Activated T-helper 9 cell treated with anti-CD3 and anti-CD28 coated beads, Interleukin-2, amount 50 U/mL, for 16 hours (primary cell): ENCODE measurements at places on chromosomes 7 and 10.
A peak's percentile ranks its signal among the peaks of the same experiment; 100 is the strongest.

DNA sequence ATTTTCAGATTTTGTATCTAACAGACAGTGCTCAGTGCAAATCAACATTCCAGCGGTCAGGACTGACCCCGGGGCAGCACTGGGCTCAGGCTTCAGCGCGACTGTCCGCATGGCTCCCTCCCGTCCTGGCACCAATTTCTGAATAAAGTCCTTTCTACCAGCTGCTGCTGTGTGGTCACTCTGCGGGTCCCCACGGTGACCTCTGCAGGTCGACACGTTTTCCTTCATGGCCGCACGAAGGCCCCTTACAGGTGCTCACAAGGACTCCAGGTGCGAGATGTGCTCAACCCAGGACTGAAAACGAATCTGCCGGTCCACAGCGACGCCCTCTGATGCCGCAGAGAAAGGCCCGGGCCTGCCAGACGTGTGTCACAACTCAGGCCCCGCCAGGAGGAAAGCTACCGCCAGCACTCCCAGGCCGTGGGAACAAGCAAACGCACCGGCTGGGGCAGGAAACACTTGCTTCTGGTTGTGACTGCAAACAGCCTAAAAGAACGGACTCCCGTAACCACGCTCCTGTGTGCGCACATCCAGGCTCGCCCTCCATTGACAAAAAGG, 3.7 kb upstream of the UTF1 start:
- no peak for DNase-seq

DNA sequence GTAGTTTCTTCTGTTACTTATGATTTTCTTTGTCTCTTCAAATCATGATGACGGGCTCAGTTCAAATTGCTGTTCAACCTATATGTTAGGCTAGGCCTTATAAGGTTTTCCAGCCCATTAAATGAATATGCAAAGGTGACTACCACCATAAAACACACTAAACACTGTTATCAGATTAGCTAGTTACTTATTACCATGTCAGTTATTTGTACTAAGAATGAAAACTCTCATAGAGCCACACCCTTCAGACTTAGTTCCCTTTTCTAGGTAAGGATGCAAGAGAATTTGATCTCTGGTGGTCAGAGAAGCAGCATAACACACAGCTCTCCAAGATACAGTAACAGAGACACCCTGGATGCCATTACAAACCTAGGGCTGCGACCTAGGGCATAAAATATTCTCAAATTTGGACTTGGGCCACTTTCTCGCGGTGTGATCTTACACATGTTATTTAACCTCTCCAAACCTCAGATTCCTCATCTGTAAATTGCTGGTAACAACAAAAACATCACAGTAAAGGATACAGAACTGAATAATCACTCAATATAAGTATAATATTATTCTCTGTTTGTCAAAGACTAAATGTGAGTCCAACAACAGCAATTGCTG, 35.6 kb downstream of the ANKMY2 start:
- DNase-seq, result no peak

GRCh38 chr7:37391791-37392672, 56.6 kb downstream of the ELMO1 start:
- no peak for DNase-seq

GRCh38 chr10:61841338-61841875, 60.1 kb upstream of the ARID5B start:
- DNase-seq, result no peak

DNA sequence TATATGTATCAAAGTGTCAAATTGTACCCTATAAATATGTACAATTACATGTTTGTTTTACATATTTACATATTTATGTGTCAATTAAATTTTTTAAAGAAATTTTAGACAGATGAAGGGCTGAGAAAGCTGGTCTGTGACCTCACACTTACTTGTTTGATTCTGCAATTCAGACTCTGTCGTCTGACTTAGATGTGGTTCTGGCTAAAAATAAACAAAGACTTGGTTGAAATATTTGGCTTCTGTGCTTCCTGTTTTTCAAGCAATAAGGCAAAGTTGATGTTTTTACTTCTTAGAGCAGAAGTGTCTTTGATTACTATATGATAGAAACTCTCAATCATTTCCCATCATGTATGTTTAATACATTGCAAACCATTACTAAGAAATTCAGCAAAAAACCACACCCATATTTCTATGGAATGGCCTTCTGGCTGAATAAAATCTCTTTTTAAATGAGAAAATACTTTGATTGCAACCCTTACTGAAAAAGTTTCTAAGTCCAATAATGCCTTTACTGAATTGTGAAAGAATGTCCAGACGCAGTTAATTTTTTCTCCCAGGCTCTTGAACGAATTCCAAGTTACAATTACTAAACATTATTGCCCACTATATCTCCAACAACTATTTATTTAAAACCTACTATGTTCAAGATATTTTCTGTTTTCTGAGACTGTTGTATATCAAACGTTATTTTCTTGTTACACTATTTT, 59.5 kb upstream of the PRKG1 start:
- no peak for DNase-seq

GRCh38 chr10:14405076-14406065, 74.6 kb upstream of the FRMD4A start:
- DNase-seq, result no peak

- DNase-seq, result no peak
These were observed 82.8 kb upstream of the FGFR2 start for GRCh38 chr10:121680879-121681655.

DNA sequence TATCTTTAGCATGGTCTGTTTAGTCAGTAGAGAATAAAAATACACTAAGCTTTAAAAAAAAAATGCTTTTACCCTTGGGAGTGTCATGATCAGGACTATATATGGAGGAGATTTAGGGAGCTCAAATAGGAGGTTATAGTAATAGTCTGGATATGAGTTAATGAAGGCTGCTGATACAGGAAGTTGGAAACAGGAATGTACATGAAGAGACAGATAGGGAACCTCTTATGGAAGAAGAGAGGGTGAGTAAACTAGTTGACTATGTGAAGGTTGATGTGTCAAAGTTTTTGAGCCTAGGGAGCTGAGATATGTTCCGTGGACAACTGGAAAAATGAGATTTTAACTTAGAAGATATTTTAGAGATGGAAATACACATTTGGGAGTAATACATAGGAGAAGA, 472.0 kb upstream of the FZD8 start:
- no peak for DNase-seq

DNA sequence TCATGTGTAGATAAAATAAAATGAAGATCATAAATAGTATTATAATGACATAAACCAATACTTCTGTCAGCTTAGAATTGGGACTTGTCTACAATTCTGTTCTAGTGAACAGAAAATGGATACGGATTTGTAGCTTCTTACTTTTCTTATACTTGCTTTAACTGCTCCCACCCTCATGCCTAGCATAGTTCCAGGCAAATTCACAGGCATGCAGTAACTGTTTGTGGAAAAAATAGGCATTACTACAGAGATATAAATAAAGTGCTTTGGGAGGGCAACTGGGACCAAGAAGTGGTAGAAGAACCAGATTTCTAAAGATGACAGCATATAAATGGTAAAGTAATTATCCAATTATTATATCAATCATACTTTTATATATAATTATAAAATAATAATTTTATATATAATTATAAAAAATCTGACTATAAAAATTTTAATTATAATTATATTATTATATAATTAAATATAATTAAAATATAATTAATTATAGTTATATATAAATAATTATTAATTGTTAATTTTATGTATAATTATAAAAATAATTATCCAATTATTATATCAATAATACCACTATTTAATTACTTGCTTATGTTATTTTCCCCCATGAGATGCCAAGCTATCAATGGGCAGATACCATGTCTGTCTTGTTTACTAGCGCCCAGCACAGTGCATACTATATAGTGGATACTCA, 144.1 kb downstream of the NOC3L start:
- DNase-seq, result no peak

- no peak for DNase-seq
These were observed 135.3 kb downstream of the OAT start for GRCh38 chr10:124283215-124283948.

DNA sequence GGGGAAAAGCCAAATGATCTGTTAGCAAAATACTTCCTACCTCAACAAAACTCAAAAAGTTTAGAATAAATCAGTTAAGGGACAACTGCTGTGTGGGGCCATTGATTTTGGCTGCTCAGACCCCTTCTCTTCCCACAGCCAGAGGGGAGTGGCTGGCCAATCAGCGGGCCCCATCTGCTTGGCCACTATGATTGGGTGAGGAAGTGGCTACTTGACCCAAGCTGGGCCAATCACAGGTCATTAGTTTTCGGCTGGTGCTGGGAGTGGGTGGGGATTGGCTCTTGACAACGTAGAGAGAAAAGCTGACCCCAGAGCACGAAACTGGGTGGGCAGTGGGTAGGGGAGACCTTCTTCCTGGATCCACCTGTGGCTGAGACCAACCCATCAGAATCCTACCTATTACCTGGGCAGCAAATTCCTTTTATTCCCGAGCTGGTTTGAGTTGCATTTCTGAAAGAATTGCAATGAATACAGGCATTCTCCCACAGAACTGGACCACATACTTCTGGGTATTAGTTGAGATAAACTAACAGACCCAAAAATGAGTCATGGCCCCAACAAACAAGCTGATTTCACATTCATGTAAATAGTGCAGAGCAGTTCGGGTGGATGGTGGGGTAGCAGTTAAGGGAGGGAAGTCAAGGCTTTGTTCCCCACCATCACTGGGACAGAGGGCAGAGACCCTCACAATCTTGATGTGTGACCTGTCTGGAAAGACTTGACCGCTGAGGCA, 35.6 kb upstream of the HMX3 start:
- DNase-seq, result no peak

DNA sequence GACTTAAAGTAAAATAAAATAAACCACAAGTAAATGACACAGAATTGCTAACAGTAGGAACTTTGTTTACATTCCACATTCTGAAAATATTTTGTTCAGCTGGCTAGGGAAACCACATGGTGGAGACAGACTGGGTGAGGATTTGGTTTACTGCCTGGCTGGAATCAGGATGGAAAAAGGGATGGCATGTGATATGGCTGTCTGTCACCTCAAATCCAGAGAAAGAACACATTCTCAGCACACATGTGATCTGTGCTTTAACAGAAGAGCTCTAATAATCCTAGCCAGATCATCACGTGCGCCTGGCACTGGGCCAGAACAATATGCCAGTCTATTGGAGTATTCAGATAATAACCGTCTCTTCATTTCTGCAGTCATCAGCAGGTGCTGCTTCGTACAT, 90.9 kb upstream of the PIP4K2A start:
- no peak for DNase-seq

DNA sequence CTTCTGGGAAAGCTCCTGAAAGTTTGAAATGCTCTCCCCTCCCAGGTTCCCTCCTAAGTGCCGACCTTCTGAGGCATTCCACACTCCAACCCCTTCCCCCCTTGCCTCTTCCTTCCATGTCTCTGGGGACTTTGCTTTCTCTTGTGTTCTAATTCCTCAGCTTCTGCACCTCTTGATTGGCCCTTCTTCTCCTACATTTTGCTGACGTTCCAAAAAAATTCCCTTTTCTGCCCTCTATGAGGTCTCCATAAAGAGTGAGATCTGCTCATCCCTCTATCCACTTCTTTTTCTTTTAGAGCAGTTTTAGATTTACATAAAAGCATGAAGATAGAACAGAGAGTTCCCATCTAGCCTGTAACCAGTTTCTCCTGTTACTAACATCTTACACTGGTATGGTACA, 22.3 kb downstream of the FOXI2 start:
- DNase-seq, result no peak

DNA sequence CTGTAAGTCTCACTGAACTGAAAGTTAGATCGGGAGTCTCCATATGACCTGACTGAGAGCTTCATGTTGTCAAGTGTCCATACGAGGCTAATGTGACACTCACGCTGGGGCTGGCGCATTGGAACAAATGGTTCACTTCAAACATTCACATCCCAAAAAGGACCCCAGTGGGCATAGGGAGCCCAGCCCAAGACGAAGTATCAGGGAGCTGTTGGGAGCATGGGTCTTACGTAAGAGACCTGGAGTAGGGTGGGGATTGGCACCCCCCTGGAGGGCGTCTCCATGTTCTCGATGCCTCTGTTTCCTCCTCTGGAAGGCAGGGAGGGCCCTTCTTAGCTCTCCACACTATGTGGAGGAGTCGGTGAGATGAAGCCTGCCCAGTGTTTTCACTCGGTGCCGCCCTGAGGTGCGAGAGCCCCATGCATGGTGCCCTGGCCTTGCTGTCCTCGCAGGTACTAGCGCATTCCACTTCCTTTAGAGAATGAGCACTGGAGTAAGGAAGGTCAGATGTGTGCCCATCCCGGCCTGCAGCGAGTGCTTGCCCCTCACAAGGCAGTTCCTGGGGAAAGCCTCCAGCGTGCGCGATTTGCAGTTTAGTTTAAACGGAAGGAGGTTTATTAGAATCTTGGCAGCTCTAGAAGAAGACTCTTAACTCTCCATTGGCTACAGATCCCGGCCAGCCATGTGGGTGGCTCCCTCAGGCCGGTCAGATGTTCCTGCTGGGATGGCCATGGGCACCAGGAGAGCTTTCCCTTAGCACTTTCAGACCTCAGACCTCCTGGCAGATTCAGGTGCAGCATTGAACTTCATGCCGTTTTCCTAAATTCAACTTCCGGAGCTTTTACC, 64.4 kb downstream of the PTPRE start:
- DNase-seq, result no peak

DNA sequence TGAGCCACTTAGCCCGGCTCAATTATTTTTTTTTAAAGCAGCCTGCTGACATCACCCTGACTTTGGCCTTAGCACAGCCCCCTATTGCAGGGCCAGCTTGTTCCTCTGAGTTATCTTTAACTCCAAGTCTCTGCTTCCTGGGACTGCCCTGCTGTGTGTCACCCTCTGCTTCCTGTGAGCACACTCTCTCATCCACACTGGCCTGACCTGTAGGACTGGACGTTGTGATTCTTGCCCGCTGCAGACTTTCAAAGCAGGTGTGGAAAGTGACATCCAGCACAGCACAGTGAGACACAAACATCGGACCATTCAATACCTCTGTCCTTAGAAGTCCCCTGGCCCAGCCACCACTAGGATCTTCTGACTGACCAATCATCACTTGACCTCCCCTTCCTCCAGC, 26.4 kb upstream of the HSPA12A start:
- no peak for DNase-seq

- DNase-seq, result no peak
These were observed 139.4 kb downstream of the ITGB8 start for GRCh38 chr7:20470082-20470481.

- no peak for DNase-seq
These were observed 36.3 kb downstream of the PALS2 start for GRCh38 chr7:24609570-24609969.

GRCh38 chr10:60708666-60709065, 69.6 kb upstream of the CDK1 start:
- no peak for DNase-seq

- peak; percentile 99 for DNase-seq
These were observed at the start of gene EIF4EBP2 for GRCh38 chr10:70404036-70404786. Gene EIF4EBP2, plus strand, starts transcription at chr10:70404145. Its CDS starts 257 bp downstream, at chr10:70404402.

DNA sequence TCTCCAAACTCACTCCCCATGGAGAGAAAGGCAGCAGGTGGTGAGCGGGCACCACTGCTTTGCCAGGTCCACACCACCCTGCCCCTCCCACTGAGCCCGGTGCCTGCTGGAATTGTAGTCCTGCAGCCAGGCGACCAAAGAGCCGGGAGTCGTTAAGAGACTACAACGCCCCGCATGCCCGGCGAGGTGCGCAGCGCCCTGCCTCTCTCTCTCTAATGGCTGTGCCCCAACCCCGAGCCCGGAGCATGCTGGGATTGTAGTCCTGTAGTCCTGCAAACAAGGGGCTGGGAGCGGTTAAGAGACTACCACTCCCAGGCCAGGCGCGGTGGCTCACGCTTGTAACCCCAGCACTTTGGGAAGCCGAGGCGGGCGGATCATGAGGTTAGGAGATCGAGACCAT, 8.1 kb upstream of the ZNF727 start:
- no peak for DNase-seq

- no peak for DNase-seq
These were observed 50.4 kb upstream of the WDR11 start for GRCh38 chr10:120800528-120801323.

- no peak for DNase-seq
These were observed 5.0 kb downstream of the CXCL12 start for GRCh38 chr10:44379907-44380306.
